ENCODE measurements at places on chromosomes 16 and 17.
A peak's percentile ranks its signal among the peaks of the same experiment; 100 is the strongest.

DNA sequence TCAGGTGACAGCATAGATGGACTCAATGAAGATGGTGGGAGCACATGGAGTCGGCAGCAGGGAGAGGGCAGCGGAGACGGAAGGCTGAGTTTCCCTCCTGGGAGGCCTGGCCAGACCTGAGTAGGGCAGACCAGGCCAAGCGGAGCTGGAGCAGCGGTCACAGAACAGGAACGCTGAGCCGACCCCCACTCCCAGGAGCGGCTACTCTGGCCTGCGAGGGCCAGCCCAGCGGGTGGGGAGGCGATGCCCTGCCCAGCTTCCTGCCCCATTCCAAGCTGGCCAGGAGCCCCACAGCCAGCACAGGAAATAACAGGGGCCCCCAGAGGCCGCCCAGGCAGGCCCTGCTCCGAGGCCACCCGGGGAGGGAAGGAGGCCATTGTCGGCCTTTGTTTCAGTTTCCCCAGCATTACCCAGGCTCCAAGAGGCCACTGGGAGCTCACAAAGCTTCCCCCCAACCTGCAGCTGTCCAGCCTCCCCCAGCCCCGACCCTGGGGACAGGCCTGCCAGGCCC lies 79.8 kb downstream of the ZNF423 start:
- no peak for DNase-seq

DNA sequence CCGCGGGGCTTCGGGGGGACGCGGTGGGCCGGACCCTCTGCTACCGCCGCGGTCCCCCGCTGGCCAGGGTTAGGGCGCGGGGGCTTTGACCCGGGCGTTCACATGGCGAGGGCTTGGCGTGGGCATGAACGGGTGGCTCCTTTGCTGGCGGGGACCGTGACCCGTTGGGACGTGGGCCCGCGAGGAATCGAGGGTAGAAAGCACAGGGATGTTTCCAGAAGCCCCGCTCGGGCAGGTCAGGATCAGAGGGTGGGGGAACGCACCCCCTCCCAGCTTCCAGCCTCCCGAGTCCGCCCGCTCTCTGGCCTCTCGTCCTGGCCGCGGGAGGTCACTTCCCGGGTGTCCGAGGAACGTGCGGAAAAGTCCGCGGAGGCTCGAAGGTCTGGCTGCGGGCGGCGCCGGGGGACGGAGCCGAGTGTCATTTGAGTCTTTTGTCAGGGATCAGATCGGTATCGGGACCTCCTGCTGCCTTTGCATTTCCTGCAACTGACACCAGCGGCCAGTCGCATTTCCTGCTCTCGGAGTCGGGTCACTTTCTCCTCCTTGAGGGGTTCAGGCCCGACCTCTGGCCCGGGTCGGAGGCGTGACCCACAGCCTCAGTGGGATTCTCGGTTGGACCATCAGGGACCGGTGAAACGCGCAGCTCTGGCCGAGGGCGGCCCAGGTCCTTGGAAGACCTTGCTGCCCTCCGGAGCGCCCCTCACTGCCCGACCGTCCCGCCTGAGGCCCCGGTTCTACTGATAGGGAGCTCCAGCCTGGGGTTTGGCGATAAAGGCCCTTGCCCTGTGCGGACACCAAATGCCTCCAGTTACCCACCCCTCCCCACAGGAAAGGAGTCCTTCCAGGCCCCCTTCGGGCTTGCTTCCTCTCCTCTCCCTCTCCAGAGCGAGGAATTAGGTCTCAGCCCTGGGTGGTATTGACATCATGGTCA lies 702 bp upstream of the WNT3 start:
- peak; percentile 35 for DNase-seq

- no peak for DNase-seq
Measured at GRCh38 chr16:22989598-22989997, 159.7 kb downstream of the USP31 start.

- DNase-seq: peak; percentile 49
Measured at GRCh38 chr17:59785091-59785799, 77.8 kb downstream of the VMP1 start.

DNA sequence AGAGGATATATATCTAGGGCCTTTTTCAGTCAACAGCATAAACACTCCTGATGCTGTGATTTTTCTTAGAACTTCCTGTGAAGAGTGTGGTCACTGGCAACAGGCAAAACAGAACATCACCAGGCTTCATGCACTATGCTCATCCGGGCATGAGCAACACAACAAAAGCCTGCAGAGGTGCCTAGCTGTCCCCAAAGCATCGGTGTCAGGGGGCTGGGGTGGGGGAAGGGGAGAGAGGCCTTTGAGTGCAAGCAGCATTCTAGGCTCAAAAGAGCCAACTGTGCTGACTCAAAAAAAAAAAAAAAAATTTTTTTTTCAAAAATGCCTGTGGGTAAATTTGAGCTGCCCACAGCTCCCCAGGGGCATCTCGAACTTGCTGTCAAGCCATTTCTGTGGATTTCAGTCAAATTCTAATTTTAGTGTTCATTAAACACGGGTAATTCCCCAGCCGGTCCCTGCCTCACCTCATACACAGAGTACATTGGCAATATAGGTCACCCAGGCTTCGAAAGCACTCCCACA lies 194.6 kb upstream of the DYNLRB2 start:
- no peak for DNase-seq

GRCh38 chr17:72931163-72931562 lies 161.3 kb downstream of the SLC39A11 start:
- peak; percentile 40 for DNase-seq

GRCh38 chr17:47287068-47287467 lies 33.4 kb downstream of the ITGB3 start:
- no peak for DNase-seq

DNA sequence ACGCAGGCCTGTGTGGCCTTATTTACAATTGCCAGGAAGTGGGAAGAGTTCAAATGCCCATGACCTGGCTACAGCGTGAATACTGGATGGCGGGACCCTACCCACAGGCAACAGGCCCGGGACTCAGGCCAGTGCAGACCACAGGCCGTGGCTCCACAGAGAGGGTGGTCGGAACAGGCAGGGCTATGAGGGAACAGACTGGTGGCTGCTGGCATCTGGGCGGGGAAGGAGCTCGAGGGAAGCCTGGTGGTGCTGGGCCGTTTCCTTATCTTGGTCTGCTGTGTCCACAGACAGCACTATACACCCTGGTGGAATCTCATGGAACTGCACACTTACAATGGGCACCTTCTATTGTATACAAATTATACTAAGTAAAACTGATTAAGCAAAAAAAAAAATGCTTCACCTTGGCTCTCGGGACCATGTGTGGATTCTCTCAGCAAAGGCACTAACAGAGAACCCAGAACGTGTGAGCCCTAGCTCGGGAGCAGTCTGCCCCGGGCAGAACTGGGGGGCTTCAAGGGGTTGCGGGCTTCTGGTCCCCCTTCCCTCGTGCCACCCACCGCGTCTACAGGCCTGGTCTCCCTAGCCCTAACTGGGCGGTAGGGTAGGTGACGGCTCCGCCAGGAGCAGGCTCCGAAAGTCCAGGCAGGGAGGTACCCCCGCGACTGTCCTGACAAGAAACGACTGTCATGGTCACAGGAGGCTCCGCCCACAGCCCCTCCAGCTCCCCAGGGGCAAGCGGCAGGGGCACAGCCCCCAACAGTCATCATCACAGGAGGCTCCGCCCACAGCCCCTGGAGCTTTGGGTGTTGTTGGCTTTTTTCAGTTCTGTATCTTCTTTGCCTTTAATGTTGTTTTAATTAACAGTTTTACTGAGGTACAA lies 21.8 kb downstream of the CEP131 start:
- DNase-seq: no peak

- no peak for DNase-seq
Measured at GRCh38 chr17:42780851-42781638, 635 bp downstream of the WNK4 start.

DNA sequence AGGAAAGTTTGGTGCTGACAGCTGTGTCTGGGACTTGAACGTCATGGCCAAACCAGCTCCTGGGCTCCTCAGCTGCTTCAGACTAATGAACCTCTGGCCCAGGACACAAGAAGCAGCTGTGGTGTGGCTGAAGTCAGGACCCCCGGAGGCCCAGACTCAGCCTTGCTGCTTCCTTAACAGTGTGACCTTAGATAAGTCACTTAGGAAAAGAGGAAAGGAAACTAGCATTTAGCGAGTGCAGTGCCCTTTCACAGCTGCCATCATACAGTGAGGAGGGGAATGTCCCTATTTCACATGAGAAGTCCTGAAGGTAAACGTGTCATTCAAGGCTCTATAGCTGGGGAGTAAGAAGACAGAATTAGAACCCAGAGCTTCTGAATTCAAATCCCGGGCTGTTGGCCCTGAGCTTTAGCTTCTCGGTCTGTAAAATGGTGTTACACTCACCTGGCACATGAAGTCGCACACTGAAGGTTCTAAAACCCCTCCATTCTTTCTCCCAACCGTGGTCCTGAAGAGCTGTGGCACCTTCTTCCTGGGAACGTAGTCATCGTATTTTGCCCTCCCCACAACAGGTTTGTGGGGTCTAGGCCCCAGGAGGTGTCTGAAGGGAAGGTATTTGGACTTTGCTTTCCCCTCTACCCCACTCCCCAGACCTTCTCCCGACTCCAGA lies 910 bp upstream of the RAMP2 start:
- DNase-seq: no peak

GRCh38 chr17:64277831-64278562 lies 14.9 kb upstream of the TEX2 start:
- DNase-seq: no peak

DNA sequence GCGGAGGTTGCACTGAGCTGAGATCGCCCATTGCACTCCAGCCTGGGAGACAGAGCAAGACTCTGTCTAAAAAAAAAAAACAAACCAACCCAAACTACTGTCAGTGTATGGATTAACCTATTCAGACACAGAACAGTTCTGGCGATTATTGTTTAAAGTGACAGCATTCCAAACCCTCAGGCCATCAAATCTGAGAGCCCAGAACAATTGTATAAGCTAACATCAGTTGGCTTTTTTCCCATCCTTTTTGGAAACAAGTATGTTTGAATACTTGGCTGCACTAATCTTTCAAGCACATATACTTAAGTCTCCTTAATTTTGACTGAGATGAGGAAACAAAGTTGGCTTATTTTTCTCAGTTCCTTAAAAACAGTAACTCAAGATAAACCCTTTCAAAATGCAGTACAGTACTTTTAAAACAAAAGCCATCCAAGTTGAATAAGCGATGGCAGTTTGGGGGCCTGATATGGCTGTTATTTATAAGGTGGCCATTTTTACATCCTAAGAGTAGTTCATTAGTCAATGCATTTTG lies 1.4 kb downstream of the ZSWIM7 start:
- no peak for DNase-seq

DNA sequence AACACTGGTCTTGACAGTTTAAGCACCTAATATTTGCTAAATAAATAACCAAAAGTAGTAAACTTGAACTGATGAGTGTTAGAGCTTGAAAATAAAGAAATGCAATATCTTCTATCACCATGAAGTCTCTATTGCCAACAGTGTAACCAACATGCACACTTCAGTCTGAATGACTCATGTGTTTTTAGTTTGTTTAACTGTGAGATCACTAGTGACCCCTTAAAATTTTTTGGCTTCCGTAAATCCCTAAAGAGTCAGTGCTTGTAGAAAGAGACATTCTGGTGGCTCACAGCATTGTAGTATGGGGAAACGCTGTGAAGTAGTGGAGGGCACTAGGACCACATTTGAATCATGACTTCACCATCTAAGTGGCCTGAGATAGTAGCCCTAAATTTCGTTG lies 341.1 kb downstream of the PMP22 start:
- DNase-seq: no peak

- no peak for DNase-seq
Measured at GRCh38 chr17:17873450-17873991, 36.7 kb upstream of the SREBF1 start.

DNA sequence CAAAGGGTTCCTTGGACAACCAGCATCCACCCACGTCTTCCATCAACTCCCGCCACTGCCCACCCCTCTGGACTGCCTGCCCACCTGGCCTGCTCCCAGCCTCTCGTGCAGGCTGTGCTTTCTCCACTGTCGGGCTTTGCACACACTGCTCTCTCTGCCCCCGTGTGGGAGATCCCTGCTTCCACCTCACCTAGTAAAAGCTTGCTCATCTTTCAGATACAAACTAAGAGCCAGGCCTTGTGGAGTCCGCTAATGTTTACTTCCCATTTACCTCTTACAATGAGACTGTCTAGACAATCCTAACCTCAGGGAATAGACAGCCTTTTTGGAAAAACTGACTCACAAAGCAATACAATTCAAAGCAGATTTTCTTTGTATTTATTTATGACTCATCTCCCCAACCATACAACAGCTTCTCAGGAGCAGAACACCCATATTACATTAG lies 67.6 kb downstream of the USP31 start:
- DNase-seq: no peak

GRCh38 chr17:61459939-61460718 lies 7.9 kb downstream of the TBX4 start:
- DNase-seq: no peak

DNA sequence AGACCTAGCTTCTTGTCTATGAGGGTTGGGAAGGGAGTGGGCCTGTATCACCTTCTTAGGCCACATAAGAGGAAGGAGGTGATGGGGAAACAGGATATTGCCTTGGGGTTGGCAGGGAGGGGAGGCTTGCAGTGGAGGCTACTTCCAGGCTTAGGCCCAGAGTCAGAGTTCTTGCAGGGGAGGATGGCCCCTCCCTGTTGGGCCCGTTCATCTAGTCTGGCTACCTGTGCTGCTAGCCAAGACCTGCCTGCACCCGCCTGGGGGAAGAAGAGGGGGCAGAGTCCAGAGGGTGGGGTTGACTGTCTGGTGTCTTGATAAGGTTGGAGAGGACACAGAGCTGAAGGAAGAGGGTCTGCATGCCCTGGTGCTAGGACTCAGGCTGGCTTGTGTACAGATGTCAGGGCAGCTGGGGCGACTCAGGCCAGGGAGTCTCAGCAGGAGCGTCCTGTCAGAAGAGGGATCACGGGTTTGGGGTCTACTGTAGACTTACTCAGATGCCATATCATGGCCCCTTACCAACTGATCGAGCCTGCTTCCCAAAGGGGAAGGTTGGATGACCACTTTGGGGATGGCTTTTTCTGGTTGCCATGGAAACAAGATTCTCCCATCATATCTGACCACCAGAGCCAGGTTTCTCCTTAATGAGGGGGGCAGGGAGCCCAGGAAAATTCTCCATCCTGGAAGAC lies 5.3 kb downstream of the KDM6B start:
- no peak for DNase-seq

DNA sequence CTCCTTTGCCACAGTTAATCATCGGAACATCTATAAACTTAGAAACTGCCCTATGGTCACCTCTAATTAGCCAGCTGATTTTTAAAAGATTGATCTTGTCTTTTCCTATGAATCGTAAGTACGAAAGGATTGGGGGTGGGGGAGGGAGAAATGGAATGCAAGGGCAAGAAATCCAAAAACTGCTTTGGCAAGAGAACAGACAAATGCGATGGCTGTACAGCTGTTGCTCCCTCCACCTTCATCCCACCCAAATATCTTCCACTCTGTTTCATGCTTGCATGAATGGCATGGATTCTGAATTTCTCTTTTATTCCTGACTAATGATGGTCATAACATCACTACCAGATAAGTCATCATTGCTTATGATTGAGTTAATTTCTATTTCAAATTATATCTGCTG lies 165.7 kb downstream of the STX8 start:
- no peak for DNase-seq

GRCh38 chr17:64503821-64504768 lies 2.0 kb downstream of the DDX5 start:
- no peak for DNase-seq

All from activated CD4-positive, alpha-beta memory T cell treated with anti-CD3 and anti-CD28 coated beads for 36 hours (primary cell).